Neural cell (in vitro differentiated cells): ENCODE measurements at places on chromosomes 7 and 10. TPM values are rescaled to one million over a fixed set of nuclear protein-coding genes. Genes with fewer than 3 reads are reported as not detected.

The TFR2 gene
- 21.0 and 23.5 TPM in 2 replicates for polyA plus RNA-seq

The GRID2IP gene
- 0.32 TPM in 1 of 2 replicates, not detected in the other for polyA plus RNA-seq

The NACAD gene
- polyA plus RNA-seq = 8.5 and 14.5 TPM in 2 replicates

The MYL10 gene
- polyA plus RNA-seq = not detected in 2 replicates

The SPDYE2 gene
- polyA plus RNA-seq = not detected in 2 replicates

The POLR2J gene
- polyA plus RNA-seq = 42.6 and 52.9 TPM in 2 replicates

The FKBP6 gene
- not detected in 2 replicates for polyA plus RNA-seq

The TAF5 gene
- 7.2 and 9.2 TPM in 2 replicates for polyA plus RNA-seq

The LDB3 gene
- polyA plus RNA-seq = 0.12 TPM in 1 of 2 replicates, not detected in the other

The ZNF775 gene
- 16.8 and 24.9 TPM in 2 replicates for polyA plus RNA-seq

The OR2A42 gene
- not detected in 2 replicates for polyA plus RNA-seq

The GPRIN2 gene
- polyA plus RNA-seq = 7.1 and 10.5 TPM in 2 replicates

The MDFIC gene
- polyA plus RNA-seq = 0.85 and 5.0 TPM in 2 replicates

The RAMP3 gene
- polyA plus RNA-seq = not detected in 2 replicates

The CYP3A5 gene
- not detected in 2 replicates for polyA plus RNA-seq

The ARMC3 gene
- 0.22 TPM in 1 of 2 replicates, not detected in the other for polyA plus RNA-seq

The LRRTM3 gene
- polyA plus RNA-seq = 3.2 and 3.4 TPM in 2 replicates

The HYAL4 gene
- polyA plus RNA-seq = 0.64 TPM in 1 of 2 replicates, not detected in the other

The ALKBH4 gene
- polyA plus RNA-seq = 27.2 and 28.2 TPM in 2 replicates

The LIPJ gene
- 0.15 and 0.16 TPM in 2 replicates for polyA plus RNA-seq

The CTAGE6 gene
- not detected in 2 replicates for polyA plus RNA-seq

The VAX1 gene
- 0.63 and 0.70 TPM in 2 replicates for polyA plus RNA-seq

The RELN gene
- 169 and 178 TPM in 2 replicates for polyA plus RNA-seq

The HTR5A gene
- 0.14 TPM in 2 replicates for polyA plus RNA-seq

The FAM237B gene
- polyA plus RNA-seq = not detected in 2 replicates

The LIPN gene
- polyA plus RNA-seq = not detected in 2 replicates

The FAM3C gene
- 61.8 and 64.3 TPM in 2 replicates for polyA plus RNA-seq

The EBLN1 gene
- not detected in 2 replicates for polyA plus RNA-seq

The MPP7 gene
- polyA plus RNA-seq = 3.7 and 6.1 TPM in 2 replicates

The LRMDA gene
- polyA plus RNA-seq = 5.6 and 8.4 TPM in 2 replicates

The CUZD1 gene
- not detected in 2 replicates for polyA plus RNA-seq

The VWA2 gene
- not detected in 2 replicates for polyA plus RNA-seq
